ENCODE measurements at places on chromosomes 3 and 15. TPM values are rescaled to one million over a fixed set of nuclear protein-coding genes. Genes with fewer than 3 reads are reported as not detected.

Gene FANCD2OS
- total RNA-seq = not detected

Gene TMEM207
- not detected for total RNA-seq

Gene PLSCR1
- total RNA-seq = 26.6 TPM

Gene OR4F15
- not detected for total RNA-seq

Gene GOLIM4
- 72.7 TPM for total RNA-seq

Gene ITGB5
- 842 TPM for total RNA-seq

Gene GOLGA8J
- total RNA-seq = not detected

Gene XCR1
- not detected for total RNA-seq

Gene GRK7
- total RNA-seq = not detected

Gene SCG5
- total RNA-seq = 29.6 TPM

Gene EIF4E3
- total RNA-seq = 0.83 TPM

Gene BCL6
- total RNA-seq = 24.2 TPM

Gene SPG11
- total RNA-seq = 101 TPM

Gene RTP4
- 0.59 TPM for total RNA-seq

Gene ATP13A5
- not detected for total RNA-seq

Gene ELL3
- 3.1 TPM for total RNA-seq

Gene MCTP2
- 8.9 TPM for total RNA-seq

Gene MORC1
- total RNA-seq = not detected

Gene REC114
- total RNA-seq = not detected

Gene TMEM212
- total RNA-seq = not detected

Gene GOLGA6B
- not detected for total RNA-seq

Gene P3H2
- total RNA-seq = 23.8 TPM

Gene SCG3
- not detected for total RNA-seq

Gene C2CD4A
- 1.4 TPM for total RNA-seq

Gene SEMA3B
- total RNA-seq = 25.6 TPM

Data from smooth muscle cell of the pulmonary artery (primary cell).